ENCODE measurements at places on chromosomes 6 and 20.

GRCh38 chr6:52571099-52571755, 5.6 kb downstream of the TRAM2 start:
- H3K4me1 ChIP-seq, result peaks cover 7% of the 10 kb centered on the region
- no peaks in the 10 kb centered on the region for H3K27me3 ChIP-seq
- H3K36me3 ChIP-seq, result no peaks in the 10 kb centered on the region
- no peak for DNase-seq
- H3K27ac ChIP-seq, result no peak overlapping the region

GRCh38 chr6:44185953-44186634, 27.5 kb downstream of the CAPN11 start:
- H3K4me1 ChIP-seq, result peaks cover 3% of the 10 kb centered on the region
- DNase-seq, result no peak

- H3K4me3 ChIP-seq, result no peak overlapping the region
- peak; percentile 67 for DNase-seq
- no peak overlapping the region for H3K27ac ChIP-seq
- H3K27me3 ChIP-seq, result no peaks in the 10 kb centered on the region
Observed at GRCh38 chr6:107716688-107717089, 107.4 kb downstream of the SCML4 start.

- H3K27me3 ChIP-seq, result no peaks in the 10 kb centered on the region
- H3K27ac ChIP-seq, result no peak overlapping the region
- H3K4me1 ChIP-seq, result 0 out of 2 replicates have a peak, but pooled peaks cover 3% of the 10 kb centered on the region
- H3K36me3 ChIP-seq, result no peaks in the 10 kb centered on the region
Observed at GRCh38 chr6:71411882-71412281, 123.3 kb downstream of the OGFRL1 start.

GRCh38 chr6:4351520-4352321, 216.3 kb upstream of the ECI2 start:
- H3K36me3 ChIP-seq, result no peaks in the 10 kb centered on the region
- DNase-seq, result no peak
- H3K27ac ChIP-seq, result no peak overlapping the region

DNA sequence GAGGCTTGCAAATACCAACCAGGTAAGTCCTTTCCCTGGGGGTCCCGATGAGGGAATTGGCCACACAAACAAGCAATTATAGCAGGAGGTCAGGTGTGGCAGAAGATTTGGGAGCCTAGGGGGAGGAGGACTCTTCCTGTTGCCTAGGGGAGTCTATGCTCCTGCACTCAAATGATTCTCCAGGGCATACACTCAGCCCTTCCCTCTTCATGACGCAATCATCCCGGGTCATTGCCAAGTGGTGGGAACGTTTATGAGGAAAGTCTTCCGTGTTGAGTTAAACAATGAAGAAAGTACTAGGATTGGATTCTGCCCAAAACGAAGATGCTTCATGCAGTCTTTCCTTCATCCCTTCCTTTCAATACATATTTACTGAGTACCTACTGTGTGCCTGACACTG, 186.5 kb upstream of the TSHZ2 start:
- DNase-seq, result no peak
- no peak overlapping the region for H3K27ac ChIP-seq
- no peaks in the 10 kb centered on the region for H3K36me3 ChIP-seq
- no peak overlapping the region for H3K4me3 ChIP-seq
- H3K4me1 ChIP-seq, result no peaks in the 10 kb centered on the region

DNA sequence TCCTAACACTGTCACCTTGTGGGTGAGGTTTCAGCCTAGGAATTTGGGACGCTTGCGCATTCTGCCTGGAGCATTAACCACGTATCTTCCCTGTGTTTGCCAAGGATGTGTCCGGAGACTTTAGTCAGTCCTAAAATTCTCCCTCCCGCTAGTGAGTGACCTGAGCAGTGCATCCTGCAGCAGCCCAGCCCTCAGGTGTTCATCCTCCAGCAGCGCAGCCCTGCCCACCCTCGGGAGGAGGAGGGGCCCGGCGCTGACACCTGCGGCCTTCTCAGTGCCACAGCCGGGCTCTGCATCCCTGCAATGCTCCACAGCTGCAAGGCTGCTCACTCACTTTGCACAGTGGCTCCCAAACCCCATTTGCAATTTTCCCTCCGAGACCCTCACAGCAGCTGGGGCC, 79.5 kb downstream of the ERMARD start:
- no peaks in the 10 kb centered on the region for H3K36me3 ChIP-seq
- H3K27ac ChIP-seq, result no peak overlapping the region
- no peaks in the 10 kb centered on the region for H3K4me1 ChIP-seq
- DNase-seq, result no peak
- H3K4me3 ChIP-seq, result no peak overlapping the region

DNA sequence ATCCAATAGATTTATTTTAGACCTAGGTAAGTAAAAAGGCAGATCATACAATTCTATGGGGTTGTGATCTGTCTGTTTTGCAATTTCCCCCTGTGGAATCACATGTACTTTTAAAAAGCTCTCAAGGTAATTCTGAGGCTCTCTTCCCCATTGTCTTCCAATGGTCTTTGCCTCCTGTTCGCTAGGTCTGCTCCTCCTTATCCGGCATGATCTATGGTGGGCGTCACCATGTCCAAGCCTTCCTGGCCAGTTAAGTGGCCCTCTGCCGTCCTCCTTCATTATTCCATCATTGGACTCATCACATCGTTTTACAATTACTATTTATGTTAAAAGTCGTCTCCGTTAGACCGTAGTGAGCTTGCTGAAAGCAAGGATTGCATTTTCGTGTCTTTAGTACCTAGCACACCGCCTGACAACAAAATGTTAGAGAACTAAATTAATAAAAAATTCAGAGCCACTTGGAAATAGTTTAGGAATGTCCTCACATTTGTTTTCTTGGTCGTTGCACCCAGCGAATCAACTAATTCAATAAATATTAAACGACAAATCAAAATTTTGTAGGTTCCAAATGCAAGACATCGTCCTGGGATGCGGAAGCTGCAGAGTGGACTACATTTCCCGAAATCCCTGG, 2.2 kb upstream of the STXBP5 start:
- H3K27me3 ChIP-seq, result no peaks in the 10 kb centered on the region
- no peak for DNase-seq
- H3K4me1 ChIP-seq, result no peaks in the 10 kb centered on the region
- peak overlapping the region; percentile 41 for H3K4me3 ChIP-seq
- H3K27ac ChIP-seq, result no peak overlapping the region

All from iPS DF 6.9 (cell line).